ENCODE measurements at places on chromosomes 13 and 19.

- DNase-seq = no peak
Observed at GRCh38 chr19:36707134-36707533, 19.7 kb downstream of the ZNF567 start.

DNA sequence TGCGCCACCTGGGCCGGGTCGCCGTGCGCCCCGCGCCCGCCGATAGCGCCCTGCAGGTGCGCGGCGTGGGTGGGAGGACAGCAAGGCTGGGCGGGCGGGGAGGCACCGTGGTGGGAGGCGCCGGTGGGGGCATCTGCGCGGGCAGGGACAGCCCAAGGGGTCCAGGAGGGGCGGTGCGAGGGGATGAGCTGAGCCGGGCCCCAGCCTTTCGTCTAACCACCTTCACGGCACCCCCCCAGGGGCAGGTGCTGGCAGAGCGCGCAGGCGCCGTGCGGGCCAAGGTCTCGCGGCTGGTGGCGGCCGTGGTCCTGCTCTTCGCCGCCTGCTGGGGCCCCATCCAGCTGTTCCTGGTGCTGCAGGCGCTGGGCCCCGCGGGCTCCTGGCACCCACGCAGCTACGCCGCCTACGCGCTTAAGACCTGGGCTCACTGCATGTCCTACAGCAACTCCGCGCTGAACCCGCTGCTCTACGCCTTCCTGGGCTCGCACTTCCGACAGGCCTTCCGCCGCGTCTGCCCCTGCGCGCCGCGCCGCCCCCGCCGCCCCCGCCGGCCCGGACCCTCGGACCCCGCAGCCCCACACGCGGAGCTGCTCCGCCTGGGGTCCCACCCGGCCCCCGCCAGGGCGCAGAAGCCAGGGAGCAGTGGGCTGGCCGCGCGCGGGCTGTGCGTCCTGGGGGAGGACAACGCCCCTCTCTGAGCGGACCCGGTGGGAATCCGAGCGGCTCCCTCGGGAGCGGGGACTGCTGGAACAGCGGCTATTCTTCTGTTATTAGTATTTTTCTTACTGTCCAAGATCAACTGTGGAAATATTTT lies 3.1 kb downstream of the KISS1R start:
- no peak for DNase-seq

DNA sequence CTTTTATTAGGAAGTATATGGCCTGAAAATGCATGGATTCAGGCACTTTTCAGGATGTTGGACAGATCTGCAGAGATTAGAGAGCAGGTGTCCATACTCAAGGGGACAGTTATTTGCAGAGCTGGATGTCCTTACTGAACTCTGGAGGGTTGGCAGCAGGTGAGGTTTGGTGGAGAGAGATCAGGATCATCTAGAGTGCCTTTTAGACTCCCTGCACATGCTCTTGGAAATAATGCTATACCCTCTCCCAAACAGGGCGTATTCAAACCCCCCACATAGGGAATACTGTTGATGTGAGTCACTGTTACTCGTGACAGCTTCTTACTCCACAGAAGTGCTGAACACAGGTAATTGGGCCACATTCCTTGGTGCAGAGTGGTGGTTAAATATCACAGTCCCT lies 725.7 kb upstream of the SGCG start:
- no peak for DNase-seq

DNA sequence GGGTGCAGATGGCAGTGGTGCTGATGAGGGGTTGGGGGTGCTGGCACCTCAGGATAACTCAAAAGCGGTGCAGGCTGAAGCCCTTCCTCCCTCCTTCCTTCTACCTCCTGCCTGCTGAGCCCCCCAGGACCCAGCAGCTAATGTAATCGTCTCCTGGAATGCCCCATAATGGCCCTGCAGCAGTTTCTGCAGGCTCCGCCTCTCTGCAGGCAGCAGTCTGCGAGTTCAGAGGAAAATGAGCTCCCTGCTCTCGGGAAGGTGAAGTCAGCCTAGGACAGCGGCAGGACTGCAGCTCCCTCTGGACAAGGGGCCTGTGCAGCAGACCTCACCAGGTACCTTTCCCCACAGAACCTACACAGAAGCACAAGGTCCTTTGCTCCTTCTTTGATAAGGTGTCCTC lies 130.9 kb downstream of the ZDHHC20 start:
- no peak for DNase-seq

DNA sequence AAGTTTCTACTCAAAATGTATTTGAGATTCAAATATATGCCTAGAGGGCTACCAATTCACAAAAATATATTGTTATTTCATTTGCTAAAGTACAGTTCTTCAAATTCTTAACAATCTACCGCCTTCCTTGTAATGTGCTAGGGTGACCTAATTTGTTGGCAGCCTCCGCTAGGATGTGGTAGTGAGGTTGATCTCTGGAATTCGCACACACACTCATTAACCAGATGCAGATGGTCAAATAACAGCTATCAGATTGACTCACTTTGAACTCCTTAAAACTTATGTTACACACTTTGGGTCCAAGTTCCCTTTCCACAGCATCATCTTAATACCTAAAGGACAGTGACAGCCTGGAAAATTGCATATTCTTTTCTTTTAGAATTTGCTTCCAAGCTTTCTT lies 367.3 kb downstream of the DCT start:
- no peak for DNase-seq

DNA sequence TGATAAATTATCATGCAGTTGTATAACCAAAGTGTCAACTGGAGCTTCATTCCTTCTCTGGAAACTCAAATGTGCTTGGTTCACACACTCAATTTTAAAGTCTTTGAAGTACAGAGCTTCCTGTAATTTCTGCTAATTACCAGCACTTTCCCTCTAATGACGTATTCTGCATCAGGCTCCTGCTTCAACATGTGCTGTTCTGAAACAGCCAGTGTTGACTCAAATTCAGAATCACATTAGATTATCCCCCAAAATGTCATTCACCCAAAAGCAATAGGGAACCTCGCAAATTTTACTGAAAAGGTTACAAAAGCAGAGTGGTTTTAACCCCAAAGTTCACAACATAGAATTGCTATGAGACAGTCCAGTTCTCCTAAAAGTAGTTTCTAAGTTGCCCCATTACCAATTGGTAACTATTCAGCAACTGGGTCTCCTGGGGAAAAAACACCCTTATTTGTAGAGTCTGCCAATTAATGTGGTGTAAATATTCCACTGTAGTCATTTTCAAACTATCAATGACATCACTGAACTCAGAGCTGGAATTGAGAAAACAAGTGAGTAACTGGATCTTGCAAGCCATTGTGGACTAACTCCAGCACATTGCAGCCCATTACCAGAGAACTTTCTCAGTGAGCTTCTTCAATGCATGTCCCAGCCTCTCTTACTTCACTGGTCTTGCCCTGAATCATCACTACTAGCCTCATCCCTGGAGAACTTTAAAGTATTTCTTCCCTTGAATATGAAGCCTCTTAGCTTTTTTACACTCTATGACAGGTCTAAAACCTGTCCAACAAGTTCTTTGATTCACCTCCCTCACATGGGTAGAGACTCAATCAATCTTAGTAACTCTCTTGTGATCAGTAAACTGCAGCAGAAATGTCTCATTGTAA lies 955.4 kb downstream of the EFNB2 start:
- no peak for DNase-seq

DNA sequence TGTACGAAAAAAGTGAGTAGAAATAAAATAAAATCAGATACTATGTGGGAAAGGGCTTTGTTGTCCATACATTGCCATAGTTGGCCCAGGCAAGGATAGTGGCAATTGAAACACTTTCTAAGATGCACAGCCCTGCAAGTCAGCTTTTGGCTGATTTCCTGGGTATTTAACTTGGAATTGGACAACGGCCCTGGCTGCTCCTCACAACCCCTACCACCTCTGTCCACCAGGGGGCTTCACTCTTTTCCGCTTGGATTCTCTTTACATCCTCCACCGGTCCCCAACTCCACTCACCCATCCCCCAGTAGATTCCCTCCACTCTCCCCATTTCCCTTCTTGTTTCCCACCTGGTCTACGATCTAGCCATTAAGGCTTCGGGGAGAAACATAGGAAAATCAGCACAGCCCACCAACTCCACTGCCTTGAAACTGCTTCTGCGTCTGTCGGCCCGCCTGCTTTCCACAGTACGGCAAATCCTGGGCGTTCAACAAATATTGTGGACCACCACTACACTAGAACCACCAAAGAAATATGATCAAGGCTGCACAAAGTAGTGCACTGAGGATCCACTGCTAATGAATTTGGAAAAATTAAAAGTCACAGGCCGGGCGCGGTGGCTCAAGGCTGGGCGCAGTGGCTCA lies 48.6 kb upstream of the GTF3A start:
- DNase-seq = peak; percentile 29

GRCh38 chr19:47848823-47849473 lies 10.1 kb upstream of the TPRX2 start:
- DNase-seq = no peak

GRCh38 chr19:12983542-12984142 lies 11.6 kb upstream of the NFIX start:
- peak; percentile 70 for DNase-seq
